Metanephros (tissue), 2 donors: ENCODE measurements at places on chromosomes 5 and 9. TPM values are rescaled to one million over a fixed set of nuclear protein-coding genes. Genes with fewer than 3 reads are reported as not detected.

KIAA0825 gene
- 12.3 TPM for total RNA-seq

DBH gene
- total RNA-seq = 1.1 TPM

FAXDC2 gene
- 32.7 TPM for total RNA-seq

DDX46 gene
- 33.7 TPM for total RNA-seq

CAMLG gene
- total RNA-seq = 43.7 TPM

AGXT2 gene
- total RNA-seq = 25.9 TPM

DMRT3 gene
- 0.58 TPM for total RNA-seq

ADAMTS2 gene
- total RNA-seq = 32.0 TPM

TRIP13 gene
- total RNA-seq = 6.1 TPM

AFAP1L1 gene
- 49.8 TPM for total RNA-seq

GPX8 gene
- 38.3 TPM for total RNA-seq

LCN9 gene
- total RNA-seq = not detected

SPAG8 gene
- total RNA-seq = 2.6 TPM

CCL21 gene
- 26.2 TPM for total RNA-seq
